Hippocampal formation (tissue), 2 donors: ENCODE measurements at places on chromosomes 7 and 10.
A peak's percentile ranks its signal among the peaks of the same experiment; 100 is the strongest.

DNA sequence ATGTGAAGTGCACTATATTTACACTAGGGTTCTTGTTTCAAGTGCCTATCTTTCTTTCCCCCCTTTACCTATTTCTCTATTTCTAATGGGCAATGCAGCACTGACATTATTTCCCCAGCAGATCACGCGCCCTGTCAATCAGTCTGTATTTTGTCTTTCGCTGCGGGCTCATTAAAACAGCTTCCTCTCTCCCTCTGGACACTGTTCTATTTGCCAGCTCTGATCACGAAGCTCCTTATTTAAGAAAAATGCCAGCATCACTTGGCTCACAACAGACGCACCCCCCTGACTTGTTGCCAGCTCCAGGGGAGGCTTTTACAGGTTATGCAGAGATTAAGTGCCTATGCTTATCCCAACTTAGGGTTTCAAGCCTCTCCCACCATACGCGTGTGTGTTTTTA, 78.5 kb downstream of the EBF3 start:
- DNase-seq, result no peak

- DNase-seq, result no peak
Measured at GRCh38 chr10:129213256-129213655, 253.8 kb upstream of the MGMT start.

DNA sequence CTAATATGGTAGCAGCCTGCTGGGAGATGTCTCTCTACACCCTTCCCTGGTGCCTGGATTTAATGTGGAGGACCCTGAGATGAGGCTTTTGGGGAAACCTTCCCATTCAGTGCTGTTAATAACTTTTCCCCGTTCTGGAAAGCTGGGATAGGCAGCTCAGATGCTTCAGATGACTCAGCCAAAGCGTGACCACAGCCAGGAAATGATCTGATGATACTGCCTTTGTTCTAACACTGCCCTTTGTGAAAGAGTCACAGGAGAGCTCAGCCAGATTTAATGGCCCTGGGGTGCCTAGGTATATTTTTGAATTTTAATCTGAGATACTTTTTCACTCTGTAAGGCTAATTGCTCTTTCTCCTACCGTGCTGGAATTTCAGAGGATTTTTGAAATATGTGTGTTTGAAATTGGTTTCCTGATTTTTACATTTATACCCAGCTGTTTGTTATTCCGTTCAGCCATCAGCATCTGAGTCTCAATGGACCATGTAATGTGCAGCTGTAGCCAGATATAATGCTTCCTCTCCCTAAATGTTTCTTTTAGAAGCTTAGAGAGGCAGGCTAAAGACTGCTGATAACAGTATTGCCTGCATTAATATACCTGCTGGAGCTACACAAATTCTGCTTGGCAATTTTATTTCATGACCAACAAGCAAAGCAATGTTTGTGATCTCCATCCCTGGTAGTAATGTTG, 17.8 kb downstream of the CELF2 start:
- no peak for DNase-seq

- peak; percentile 60 for DNase-seq
Measured at GRCh38 chr7:129829737-129830631, 122.8 kb downstream of the UBE2H start.

- DNase-seq, result no peak
Measured at GRCh38 chr10:76047521-76047920, 616.1 kb downstream of the LRMDA start.

DNA sequence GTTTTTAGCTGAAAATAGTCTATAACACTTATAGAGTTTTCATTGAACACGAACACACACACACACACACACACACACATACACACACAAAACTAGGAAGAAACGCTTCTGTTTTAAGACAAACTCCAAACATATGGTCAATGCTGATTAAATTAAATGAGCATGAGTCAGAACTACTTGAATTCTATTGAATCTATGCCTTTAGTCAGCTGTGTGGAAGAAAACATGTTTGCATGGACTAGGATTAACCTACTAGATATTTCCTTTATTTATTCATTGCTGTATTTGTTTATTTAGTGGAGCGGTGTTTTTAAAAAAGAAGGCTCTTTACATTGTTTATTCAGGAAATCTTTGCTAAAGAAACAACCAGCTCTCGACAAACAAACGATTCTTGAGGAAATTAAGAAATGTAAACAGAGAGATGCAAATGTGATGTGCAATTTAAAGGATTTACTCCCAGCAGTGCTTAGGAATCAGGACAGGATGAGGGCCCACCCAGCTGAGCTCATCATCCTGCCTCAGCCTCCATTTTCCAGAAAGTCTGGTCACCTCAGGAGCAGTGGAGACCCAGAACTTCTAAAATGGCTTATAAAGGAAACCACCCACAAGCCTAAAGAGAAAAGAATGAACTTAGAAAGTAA, 83.2 kb downstream of the PDE1C start:
- no peak for DNase-seq

DNA sequence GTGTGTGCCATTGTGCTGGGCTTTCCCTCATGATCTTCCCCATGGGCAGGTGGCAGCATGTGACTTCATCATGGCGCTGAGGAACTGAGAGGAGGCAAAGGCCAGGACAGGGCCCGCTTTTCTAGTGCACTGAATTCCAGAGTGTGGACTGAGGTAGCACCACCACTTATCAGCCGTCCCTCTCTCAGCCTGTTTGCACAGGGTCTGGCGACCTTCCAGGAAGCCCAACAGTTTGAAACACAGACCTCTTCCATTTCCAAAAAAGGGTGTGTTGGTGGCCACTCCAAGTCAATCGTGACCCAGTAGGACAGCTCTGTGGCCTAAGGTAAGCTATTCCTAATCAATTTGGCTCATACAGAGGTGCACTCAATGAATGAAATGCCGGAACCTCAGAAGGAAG, 4.4 kb downstream of the DNAJC30 start:
- DNase-seq, result no peak

DNA sequence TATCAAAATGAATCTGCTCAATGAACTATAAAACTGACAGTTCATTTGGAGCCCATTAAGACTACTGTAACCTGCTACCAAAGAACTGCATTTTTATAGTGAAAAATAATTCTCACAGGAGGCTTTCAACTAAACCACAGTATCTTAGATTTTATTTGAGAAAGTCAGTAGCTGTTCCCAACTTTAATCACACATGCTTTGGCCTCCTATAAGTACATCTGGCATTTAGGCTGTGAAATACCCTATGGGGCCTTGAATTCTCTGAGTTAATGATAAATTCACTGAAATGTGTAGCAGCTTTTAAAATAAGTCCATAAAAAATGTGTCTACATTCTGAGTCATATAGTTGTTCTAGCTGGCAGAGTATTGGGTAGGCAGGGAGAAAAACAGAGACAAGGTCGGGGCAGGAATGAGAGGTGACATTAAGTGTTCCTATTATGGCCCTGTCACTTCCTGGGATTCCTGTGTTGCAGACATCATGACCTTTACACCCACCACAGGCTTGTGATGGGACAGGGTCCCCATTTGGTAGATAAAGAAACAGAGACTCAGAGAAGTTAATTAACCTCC, 588.8 kb downstream of the REEP3 start:
- no peak for DNase-seq

DNA sequence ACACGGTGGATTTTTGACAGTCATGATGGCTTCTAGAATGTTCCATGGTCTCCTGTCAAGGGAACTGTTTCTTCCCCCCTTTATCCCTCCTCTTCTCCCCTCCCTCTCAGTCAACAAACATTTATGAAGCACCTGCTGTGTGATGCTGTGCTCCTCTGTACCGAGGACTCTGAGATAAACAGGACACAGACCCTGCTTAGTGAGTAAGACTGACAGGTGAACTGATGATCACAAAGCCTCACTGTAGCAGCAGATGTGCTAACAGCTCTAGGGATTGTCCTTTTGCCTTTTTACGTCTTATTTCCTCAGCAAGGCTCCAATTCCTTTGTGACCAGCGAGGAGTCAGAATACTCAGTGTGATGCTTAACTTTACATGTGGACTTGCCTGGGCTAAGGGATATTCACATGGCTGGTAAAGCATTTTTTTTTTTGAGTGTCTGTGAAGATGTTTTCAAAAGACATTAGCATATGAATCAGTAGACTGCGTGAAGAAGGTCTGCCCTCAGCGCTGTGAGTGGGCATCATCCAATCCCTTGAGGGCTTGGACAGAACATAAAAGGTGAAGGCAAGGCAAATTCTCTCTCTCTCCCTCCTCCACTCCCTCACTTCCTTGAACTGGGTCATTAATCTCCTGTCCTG, 170.1 kb downstream of the ADRA2A start:
- no peak for DNase-seq

DNA sequence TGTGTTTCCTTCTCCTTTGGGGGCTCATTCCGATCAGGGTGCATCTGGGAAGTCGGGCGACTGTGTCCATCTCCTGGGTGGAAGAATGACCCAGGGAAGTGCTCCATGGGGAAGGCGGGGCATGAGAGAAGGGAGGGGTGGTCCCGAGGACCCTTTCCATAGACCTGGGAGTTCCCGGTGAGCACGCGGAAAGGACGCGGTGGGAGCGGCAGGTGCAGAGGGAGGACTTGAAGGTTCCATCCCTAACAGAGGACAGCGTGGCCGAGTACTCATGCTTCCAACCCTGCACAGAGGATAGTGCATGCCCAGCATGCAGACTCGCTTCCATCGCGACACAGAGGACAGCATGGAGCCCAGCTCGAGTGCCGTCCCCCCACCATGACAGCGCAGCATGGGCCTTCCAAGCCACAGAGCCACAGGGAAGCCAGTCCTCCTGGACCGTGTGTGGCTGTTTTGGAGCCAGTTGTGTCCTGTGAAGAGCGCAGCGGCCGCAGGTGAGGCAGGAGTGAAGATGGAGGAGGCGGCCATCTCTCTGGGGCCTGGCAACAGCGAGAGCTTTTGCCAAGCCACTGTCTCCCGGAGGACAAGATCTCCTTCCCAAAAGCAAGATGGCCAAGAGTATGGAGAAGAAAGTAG, 281.4 kb downstream of the DNAJB6 start:
- no peak for DNase-seq

DNA sequence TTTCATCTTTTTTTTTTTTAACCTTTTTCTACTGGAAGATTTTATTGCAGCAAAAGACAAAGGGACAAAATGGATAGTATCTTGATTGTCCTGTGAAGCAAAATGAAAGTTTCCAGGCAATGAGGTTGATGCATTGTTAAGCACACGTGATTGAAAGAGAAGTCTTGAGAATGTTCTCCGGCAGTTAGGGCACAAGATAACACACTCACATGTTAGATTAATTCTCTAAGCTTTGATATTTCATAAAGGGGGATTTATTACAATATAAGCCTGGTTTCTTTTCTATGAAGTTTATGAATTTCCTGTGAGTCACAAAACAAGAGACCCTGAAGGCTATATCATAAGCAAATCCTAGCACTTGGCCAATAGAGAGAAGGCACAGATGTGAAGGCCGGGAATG, 93.4 kb upstream of the ARMC3 start:
- no peak for DNase-seq

DNA sequence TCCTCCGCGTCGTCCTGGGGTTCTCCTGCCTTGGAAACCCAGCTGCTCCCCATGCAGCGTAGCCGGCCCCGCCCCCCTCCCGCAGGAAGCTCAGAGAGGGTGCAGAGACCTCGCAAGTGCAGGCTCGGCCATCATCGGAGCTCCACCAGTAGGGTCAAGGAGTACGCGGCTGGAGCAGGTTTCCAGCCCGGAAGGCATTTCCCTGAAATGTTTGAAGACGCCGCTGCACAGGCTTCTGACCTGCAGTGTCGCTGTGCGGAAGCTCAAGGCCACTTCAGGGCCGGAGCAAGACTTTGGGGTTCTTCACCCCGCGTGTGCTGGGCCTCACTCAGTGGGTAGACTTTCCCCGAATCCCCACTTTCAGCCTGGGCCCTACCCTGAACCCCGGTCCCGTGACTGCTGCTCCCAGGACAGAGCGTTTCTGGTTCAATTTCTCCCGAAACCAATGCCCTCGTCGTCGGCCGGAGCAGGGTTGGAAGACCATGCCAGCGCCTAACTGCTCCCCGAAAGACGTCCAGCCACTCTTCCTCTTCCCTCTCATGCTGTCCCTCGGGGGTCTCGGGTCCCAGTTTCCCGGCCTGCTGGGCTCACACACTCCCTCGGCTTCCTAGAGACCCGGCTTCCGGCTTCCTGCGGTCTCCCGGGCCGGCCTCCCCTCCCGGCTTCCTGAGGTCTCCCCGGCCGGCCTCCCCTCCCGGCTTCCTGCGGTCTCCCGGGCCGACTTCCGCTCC, 52.1 kb downstream of the INSIG1 start:
- no peak for DNase-seq

- no peak for DNase-seq
Measured at GRCh38 chr7:27031289-27032172, 64.3 kb downstream of the HOXA1 start.

DNA sequence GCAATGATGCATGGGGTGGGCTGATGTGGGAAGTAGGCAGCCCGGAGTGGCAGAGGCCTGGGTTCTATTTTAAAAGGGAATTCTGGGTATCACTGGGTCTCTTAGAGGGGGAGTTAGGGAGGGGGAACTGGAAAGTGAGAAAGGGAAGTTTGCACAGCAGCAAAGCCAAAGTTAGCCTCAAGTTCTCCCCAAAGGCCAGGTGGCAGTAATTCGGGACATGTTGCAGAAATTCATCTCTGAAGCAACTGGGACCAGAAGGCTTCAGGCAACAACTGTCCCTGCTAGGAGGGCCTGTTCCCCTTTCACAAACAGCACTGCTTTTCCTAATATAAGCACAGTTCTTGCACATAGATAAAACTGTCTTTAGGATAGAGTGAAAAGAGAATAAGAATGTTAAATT, 67.4 kb downstream of the NOD1 start:
- DNase-seq, result no peak

DNA sequence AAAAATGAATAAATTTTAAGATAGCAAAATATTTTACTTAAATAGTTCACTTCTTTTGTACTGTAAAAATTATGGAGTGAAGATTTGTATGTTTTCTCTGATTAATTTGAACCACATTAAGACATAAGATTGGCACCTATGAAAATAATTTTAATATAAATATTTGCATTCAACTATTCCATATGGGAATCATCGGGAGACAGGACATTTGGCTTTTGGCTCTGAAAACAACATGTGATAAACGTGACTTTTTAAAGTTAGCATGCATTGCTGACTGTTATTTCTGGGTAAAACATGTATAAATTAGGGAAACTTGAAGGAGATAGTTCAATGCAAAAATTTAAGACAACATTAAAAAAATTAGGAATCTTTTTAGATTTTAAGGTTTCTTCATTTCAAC, 117.2 kb downstream of the SEMA3E start:
- no peak for DNase-seq

GRCh38 chr7:151115121-151115835, 29.0 kb downstream of the AGAP3 start:
- DNase-seq, result no peak

GRCh38 chr10:79242620-79243152, 104.6 kb upstream of the PPIF start:
- peak; percentile 61 for DNase-seq

- peak; percentile 51 for DNase-seq
Measured at GRCh38 chr10:22229802-22230157, 12.0 kb upstream of the EBLN1 start.
